HCT116 (cell line): ENCODE measurements at places on chromosomes 6 and 20. TPM values are rescaled to one million over a fixed set of nuclear protein-coding genes. Genes with fewer than 3 reads are reported as not detected.

DNA sequence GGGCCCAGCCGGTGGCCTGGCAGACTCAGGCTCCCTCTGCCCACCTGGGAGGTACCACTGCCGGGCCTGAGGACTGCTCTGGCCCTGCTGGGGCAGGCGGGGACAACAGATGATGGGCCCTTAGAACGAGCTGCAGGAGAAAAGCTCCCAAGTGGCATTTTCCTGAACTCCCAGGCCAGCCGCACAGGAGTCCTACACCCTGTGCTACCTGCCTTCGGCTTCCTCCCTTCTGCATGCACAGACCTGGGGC, 41.3 kb downstream of the DSTN start:
- DNase-seq = no peak

GRCh38 chr6:70110126-70111022, 192.5 kb downstream of the COL9A1 start:
- no peak for DNase-seq

DNA sequence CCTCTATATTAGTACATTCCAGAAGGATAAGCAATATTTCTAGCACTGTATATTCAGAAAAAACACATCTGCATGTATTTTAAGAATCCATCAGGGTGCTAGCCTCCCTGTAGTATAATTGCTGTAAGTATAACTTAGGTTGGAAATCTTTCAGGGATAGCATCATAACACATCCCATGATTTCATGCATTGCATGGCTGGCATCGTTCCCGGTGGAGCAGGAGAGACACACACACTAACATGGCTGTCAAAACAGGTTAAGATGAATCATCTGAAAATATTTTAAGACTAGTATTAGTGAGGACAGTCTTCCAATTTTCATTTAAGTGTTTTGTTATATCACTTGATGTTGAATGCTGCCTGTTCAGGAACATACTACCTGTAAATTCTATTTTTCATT, 32.1 kb upstream of the CENPW start:
- DNase-seq = no peak

DNA sequence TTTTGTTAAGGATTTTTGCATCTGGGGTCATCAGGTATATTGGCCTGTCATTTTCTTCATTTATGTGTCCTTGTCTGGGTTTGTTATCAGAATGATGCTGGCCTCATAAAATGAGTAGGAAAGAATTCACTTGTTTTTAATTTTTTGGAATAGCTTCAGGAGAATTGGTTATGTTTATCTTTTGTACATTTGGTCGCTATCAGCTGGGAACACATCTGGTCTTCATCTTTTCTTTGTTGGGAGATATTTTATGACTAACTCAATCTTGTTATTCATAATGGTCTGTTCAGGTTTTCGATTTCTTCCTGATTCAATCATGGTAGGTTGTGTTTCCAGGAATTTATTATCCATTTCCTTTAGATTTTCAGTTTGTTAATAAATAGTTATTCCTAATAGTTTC, 207.5 kb upstream of the ASCC3 start:
- DNase-seq = no peak

- DNase-seq = no peak
Measured at GRCh38 chr6:53168516-53169267, 20.1 kb upstream of the GCM1 start.

DNA sequence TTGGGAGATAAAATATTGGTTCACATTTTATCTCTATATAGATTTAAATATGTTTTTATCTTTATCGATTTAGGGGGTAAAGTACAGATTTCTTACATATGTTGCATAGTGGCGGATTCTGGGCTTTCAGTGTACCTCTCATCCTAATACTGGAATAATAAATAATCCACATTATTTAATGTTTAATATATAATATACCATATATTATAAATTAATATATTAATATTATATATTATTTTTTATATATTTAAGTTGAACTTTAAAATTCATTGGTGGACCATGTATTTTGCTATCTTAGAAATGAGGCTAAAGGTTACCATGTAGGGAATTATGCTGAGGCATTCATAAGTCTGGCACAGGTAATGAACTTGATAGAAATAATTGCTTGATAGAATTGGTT, 89.6 kb upstream of the POPDC3 start:
- DNase-seq = no peak

- DNase-seq = no peak
Measured at GRCh38 chr6:162187168-162187935, 540.2 kb downstream of the PRKN start.

DNA sequence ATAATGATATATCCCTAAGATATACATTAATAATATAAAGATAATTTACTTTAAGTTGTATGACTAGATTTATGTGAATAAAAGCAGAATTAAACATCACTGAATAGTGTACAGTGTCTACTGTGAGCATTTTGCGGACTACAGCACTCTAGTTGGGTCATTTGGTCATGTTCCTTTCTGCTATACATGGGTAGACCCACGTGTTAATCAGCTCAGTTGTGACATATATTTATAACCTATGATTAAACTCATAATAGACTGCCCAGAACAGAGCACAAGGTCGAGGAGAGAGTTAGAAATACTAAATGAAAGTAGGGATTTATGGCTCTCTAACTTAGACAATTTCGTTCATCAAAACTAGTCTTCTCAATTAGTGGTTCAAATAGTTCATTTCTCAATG, 852.7 kb downstream of the EPHA7 start:
- no peak for DNase-seq

GRCh38 chr6:21340573-21340972, 253.0 kb upstream of the SOX4 start:
- DNase-seq = no peak

ZFP57 gene
- total RNA-seq = not detected

- DNase-seq = no peak
Measured at GRCh38 chr20:57503035-57503658, 21.8 kb downstream of the CTCFL start.

CALHM5 gene
- 0.05 TPM for total RNA-seq

DNA sequence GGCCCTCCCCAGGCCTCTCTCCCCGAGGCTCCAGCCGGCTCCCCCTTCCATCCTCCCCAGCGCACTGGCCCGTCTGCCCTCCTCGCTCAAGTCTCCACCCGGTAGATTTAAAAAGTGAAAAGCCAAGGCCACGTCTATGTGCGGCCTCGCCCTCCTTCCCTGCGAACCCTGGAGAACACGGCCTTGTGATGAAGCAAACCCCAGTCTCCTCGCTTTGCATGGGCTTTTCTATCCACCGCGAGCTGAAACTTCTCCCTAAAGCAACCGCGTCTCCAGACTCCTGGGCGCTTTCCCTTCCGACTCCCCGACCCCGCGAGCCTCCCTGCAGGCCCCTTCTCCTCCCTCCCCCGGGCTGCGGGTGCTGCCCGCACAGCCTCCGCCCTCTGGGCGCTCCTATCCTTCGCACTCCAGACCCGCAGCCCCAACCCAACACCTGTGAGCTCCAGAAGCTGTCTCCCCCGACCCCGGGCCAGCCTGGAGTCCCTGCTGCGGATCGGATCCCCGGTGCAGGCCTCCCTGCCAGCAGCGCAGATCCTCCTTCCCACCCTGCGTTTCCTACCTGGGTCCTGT, 265.2 kb upstream of the QKI start:
- DNase-seq = no peak

DNA sequence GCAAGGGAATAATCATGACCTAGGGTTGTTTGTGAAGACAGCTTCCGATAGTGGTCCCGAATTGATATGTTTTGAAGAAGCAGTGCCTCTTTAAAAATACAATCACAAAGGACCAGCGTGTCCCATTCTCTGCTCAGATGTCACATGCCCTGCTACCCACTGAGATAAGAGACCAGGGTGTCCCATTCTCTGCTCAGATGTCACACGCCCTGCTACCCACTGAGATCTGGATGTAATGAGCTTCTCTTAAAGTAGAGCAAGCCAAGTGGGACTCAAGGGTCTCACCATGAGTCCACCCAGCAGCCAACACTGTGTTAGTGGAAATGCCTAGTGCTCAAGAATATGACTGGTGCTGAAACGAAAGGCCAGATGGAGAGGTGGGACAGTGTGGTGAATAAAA, 22.2 kb downstream of the RIN2 start:
- DNase-seq = no peak

BMP6 gene
- 1.6 TPM for total RNA-seq

DNA sequence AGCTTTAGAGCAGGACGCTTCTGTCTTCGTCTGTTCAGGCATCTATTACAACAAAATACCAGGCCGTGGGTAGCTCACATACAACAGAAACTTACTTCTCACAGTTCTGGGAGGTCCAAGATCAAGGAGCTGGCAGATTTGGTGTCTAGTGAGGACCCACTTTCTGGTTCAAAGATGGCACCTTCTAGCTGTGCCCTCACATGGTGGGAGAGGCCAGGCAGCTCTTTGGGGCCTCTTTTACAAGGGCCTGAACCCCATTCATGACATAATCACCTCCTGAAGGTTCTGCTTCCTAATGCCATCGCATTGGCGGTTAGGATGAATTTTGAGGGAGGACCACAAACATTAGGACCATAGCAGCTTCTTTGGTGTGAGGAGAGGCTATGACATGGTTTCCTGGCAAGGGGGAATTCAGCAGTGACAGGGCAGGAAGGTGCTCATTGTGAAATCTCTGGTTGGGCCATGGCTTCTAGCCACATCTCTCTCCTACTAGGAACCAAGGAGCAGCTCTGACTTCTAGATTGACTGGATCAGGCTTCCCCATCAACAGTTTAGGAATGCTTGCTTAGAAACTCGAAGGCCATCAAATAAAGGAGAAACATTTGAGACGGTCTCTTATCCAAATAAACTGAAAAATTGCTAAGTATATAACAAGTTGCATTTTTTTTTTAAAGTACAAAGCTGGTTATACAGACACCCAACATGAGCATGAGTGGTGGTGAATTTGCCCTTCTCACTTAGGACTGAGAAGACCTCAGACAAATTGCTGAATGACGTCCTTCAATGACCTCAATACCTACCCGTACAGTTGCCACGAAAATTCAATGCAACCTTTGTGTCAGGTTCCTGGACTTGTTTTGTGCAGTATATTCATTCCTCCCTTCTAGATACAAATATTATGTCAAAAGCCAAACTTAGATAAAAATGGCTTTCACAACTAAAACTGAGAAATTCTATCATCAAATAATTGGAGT, 140.7 kb downstream of the ZDHHC14 start:
- no peak for DNase-seq

DNA sequence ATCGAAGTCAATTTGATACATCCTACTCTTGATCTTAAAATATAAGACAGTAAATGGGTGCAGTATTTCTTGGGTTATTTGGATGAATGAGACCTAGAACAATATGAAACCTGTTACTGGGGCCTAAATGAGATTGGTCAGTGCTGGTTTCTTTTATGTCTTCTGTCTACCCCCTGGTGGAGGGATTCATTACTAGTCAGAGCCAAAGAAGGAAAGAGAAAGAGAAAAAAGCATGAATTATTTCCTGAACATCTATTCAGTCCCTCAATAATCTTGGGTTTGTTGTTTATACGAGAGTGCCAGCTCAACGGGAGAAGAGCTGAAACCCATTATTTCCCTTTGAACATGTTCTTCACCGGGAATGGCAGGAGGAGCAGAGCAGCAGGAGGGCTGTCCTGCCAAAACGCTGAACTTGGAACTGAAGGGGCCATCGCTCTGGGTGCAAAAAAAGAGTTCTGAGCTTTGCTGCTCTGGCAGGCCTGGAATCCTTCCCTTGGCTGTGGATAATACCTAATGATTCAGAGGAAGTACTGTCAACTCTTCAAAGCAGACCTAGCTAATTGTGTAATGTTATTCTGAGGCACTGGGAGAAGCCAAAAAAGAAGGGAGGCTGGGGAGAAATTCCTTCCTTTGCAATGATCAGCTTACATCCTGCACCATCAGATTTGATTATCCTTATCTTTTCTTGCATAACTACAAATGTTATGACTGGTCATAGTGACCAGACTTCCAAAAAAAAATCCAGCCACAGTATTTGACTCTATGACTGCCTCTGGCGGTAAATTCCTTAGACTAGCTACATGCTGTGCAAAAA, 72.0 kb downstream of the BLOC1S5 start:
- DNase-seq = peak; percentile 24

DNA sequence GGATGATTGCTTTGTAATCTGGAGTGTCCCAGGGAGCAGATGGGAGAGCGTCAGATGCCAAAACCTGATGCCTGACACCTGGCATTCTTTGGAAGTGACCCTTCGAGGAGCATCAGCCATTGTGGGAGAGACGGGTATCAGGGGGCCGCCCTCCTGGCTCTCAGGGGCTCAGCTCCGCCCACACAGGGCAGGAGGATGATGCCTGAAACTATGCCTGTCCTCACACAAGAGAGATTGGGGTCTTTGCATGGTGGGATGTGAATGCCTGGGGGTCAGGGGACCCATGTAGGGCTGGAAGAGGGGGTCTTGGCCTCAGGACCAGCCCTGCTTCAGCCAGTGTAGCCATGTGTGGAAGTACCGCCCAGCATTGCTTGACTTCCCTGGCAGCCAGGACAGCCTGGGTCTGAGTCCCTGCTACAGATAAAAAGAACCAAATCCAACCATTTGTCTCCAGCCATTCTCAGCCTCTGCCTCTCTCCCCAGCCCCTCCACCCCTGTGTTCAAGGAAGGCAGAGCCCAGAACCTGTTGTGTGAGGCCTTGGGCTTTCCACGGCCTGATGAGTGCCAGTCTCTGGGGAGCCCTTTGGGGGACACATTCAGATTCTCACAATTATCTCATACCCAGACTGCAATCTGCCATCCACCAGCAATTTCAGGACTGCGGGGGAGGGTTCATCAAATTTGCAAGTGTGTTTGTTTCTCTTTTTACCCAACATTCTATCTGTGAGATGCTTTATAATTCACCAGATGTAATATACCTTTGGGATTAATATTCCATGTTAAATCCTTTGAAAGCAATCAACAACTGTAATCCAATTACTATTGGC, 371.2 kb downstream of the PREX1 start:
- DNase-seq = no peak

DNA sequence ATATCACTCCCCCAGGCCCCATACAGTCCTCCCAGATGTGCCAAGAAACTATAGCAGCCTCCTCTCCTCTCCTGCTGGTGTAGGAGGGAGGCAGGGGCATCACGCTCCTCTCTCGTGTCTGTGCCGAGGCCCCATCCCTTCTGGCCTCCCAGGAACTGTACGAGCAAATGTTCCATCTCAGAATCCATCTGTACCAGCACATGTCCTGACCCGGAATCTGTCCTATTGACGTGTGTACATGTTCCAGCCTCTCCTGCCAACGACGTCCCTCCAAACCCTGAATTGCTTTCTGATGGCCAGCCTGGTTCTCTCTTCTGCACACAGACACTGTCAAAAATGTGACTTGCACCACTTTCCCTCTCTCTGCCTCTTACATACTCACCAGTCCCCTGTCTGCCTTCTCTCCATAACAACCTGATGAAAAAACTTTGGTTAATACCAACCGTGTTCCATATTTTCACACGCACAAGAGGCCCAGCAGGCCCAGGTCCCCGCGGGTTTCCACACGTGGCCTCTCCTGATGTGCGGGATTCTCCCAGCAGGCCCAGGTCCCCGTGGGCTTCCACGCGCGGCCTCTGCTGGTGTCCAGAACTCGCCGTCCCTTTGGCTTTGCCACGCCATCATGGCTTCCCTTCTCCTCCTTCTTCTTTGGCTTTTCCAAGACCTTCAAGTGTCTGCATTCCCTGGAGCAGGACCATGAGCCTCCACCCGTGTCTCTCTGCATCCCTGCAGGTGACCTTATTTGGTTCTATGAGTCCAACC, 125.2 kb upstream of the THBS2 start:
- no peak for DNase-seq

- no peak for DNase-seq
Measured at GRCh38 chr6:71277926-71278600, 10.5 kb upstream of the OGFRL1 start.

- DNase-seq = no peak
Measured at GRCh38 chr6:12962529-12962928, 246.0 kb downstream of the PHACTR1 start.
